ENCODE measurements at places on chromosomes 2 and 18. TPM values are rescaled to one million over a fixed set of nuclear protein-coding genes. Genes with fewer than 3 reads are reported as not detected.

DNA sequence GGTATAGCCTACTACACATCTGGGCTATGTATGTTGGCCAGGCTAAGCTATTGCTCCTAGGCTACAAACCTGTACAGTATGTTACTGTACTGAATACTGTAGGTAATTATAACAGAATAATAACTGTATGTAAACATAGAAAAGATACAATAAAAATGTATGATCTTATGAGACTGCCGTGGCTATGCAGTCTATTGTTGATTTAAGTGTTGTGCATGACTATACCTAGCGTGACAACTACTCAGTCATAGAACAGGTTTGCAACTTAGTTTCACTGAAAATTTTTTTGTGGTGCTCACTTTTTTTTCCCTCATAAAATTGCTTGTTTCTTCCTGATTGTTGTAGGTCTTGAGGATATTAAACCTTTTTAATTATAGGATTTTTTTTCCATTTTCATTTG, 25.9 kb downstream of the KCMF1 start:
- no peak for DNase-seq

GRCh38 chr2:88754585-88755320, 63.3 kb downstream of the RPIA start:
- no peak for DNase-seq

- DNase-seq = no peak
Measured at GRCh38 chr2:64122358-64122757, 21.9 kb downstream of the PELI1 start.

DNA sequence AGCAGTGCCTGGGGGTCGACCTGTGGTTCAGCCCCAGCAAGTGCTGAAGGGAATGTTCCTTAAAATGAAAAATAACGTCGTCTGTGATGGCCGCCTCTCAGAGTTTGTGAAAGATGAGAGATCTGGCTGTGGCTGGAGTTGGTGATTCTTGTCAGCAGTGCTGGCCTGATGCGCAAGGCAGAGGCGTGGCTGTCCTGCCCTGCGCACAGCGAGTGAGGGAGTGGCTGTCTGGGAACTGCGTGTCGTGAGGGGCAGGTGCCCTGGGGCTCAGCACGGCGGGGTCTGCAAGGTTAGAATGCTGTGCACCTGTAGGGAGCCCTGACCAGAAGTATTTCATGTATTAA, 8.8 kb downstream of the NFATC1 start:
- no peak for DNase-seq

DNA sequence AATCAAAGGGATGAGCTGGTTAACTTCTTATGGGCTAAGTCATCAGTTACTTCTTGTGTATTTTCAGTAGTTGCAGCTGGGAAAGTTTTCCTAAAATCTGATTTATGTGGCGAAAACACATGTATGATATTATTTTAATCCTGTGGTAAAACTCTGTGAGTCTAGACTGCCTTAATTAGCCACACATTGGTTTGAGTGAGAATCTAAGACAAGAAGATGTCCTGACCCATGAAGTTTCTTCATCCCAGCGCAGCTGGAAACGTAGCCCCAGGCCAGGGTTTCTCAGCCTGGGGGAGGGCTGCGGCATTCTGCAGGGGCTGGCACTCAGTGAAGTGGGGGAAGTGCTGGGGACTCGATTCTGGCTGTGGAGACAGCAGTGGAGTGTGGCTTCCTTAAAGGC, 44.7 kb upstream of the INHBB start:
- no peak for DNase-seq

DNA sequence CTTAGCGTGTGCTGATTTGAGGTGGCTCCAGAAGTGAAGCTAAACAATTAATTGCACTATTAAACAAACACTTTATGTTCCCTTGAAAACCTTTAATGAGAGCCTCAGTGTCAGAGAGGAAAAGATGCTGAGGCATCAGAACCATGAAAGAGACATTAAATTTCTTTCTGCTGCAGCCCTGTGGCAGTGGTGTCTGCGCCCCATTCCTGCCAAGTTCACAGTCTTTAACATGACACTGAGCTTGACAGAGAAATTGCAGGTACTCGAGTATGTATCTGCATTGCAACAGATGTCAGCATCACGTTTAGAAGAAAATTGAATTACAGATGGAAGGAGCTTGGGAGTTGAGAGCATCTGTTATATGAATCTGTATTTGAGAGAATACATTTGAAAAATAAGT, 111.3 kb upstream of the CREB1 start:
- DNase-seq = no peak

DNA sequence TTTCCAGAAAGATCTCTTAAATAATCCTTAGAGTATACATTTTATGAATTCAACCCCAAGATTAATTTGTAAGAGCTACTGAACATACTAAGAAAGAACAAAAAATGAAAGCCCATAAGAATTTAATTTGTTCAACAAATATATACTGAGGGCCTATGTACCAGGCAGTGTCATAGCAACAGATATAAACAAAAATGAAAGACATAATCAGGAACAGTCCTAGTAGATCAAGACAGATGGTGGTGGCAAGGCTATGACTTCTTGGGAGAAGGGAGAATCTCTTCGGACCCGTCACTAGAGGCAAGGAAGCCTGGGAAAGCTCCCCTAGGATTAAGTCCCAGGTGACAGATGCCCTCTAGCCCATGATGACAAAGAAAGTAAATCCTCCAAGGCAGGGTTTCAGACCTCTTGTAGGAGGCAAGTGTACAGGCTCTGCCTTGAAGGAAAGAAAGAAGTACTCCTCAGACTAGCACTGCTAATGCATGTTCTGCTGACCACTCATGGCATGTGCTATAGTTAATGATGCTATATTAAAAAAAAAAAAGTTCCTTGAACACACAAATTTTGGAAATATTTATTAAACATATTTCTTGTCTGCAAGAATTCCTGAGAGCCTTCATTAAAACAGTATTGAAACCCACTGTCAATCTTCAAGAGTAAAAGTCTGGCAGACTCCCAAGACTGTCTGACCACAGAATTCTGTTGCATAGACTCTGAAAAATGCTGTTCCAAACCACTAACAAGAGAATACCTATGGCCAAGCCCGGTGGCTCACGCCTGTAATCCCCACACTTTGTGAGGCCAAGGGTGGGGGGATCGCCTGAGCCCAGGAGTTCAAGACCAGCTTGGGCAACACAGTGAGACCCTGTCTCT, 31.5 kb downstream of the NOL10 start:
- no peak for DNase-seq

- DNase-seq = no peak
Measured at GRCh38 chr18:60082790-60083189, 183.0 kb downstream of the PMAIP1 start.

DNA sequence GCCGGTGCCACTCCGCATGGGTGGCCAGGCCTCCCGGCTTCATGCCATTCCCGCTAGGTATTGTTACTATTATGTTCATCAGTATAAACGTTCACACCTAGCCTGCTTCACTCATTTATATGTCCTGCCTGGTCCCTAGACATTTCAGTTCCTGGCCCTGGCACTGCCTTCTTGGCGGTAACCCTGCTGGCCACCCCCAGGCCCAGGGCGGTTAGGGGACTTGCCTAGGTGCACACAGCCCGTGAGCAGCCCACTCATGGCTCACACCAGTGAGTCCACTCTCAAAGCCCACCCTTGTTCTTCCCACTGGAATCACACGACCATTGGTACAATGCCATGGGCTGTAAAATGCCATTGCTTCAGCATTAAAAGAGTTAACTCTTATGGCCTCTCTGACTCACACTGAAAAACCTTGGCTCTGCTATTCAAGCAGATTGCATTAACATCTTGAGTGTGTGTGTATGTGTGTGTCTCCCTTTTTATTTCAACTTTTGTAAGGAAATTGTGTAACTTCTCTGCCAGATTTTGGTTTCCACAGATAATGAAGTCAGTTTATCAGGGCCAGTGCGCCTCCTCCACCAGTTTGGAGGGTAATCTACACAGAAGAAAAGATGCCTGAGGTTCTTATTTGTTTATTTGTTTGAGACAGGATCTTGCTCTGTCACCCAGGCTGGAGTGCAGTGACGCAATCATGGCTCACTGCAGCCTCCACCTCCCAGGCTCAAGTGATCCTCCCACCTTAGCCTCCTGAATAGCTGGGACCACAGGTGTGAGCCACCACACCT, 74.2 kb downstream of the RAB31 start:
- no peak for DNase-seq

- DNase-seq = no peak
Measured at GRCh38 chr2:238341536-238341935, 21.2 kb downstream of the TRAF3IP1 start.

GRCh38 chr18:6644836-6645627, 84.5 kb upstream of the ARHGAP28 start:
- no peak for DNase-seq

- DNase-seq = no peak
Measured at GRCh38 chr2:181954538-181954883, 31.1 kb upstream of the PPP1R1C start.

GRCh38 chr2:58427572-58428095, 186.5 kb upstream of the FANCL start:
- no peak for DNase-seq

- no peak for DNase-seq
Measured at GRCh38 chr2:98868548-98869271, 67.3 kb downstream of the CRACDL start.

DNA sequence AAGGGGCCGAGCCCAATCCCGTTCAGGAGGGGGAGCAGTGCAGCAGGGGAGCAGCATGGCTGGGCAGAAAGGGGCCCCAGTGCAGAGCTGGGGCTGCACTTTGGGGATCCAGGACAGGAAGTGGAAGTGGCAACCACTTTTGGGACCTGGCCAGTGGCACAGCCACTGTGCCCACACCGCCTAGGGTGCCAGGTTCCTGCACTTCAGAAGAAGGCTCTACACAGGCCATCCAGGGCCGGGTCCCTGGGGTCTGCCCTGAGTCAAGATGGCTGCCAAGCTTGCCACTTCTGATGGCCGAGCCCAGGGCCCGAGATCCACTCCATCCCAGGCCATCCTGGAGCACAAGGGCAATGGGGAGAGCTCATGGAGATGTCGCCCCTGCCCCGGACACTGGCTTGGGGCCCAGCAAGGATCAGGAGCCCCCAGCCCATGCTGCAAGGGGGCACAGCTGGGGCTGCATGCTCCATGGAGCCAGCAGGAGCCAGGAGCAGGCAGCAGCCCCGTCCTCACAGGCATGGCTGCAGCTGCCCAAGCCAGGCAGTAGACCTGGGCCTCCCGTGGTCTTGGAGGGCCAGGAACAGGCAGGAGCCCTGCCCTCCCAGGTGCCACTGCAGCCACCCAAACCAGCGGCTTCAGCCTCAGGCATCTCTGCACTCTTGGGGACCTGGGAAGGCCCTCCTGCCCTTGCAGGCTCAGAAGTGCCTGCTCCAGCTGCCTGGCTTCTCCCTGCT, 35.0 kb upstream of the ID2 start:
- no peak for DNase-seq

GRCh38 chr2:238509903-238510302, 83.2 kb downstream of the ASB1 start:
- DNase-seq = no peak

DNA sequence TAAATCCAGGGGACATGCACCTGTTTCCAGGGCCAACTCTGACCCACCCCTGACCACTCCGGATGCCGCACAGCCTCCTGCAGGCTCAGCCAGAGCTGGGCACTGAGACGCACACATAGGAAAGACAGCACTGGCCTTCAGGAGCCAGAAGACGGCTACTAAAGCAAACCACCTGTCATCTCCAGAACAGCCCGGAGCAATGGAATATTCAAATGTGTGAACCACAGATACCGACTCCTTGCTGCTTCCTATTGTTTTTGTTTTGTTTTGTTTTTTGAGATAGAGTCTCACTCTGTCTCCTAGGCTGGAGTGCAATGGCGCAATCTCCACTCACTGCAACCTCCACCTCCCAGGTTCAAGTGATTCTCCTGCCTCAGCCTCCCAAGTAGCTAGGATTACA, 94.0 kb downstream of the LAMA1 start:
- DNase-seq = no peak

- DNase-seq = no peak
Measured at GRCh38 chr18:46294751-46295150, 190.6 kb downstream of the HAUS1 start.

DNA sequence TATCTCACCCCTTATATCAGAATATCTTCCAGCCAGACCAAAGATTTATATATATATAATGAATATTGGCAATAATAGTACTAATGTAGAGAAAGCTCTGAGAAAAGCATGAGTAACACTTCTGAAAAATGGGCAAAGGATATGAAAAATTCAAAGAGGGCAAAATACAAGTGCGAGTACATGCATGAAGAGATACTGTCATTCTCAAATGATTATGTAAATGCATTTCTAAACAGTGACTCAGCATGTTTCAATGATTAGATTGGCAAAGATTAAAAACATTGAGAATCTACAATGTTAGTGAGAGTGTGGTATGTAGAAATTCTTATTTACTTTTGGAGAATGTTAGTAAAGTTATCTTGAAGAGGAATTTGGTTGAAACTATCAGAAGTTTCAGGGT, 118.3 kb upstream of the NEDD4L start:
- no peak for DNase-seq

- no peak for DNase-seq
Measured at GRCh38 chr2:134501476-134502091, 217.2 kb downstream of the TMEM163 start.

DNA sequence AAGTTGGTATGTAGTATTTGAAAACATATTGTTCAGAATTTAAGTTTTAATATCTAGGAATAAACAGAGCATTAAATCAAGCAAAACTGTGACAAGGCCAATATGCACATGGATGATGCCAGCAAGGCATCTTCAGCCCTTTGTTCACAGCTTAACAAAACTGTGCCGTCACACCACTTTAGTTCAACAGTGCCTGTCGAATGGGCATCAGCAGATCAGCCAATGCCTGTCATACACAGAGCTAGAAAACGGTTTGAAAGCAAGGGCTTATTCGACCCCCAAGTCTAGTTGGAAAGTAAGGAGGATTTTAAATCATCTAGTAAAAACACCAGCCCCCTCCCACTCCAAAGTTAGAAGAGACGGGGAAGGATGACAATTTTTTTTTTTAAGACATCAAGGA, 16.7 kb downstream of the ZEB2 start:
- DNase-seq = no peak

DNA sequence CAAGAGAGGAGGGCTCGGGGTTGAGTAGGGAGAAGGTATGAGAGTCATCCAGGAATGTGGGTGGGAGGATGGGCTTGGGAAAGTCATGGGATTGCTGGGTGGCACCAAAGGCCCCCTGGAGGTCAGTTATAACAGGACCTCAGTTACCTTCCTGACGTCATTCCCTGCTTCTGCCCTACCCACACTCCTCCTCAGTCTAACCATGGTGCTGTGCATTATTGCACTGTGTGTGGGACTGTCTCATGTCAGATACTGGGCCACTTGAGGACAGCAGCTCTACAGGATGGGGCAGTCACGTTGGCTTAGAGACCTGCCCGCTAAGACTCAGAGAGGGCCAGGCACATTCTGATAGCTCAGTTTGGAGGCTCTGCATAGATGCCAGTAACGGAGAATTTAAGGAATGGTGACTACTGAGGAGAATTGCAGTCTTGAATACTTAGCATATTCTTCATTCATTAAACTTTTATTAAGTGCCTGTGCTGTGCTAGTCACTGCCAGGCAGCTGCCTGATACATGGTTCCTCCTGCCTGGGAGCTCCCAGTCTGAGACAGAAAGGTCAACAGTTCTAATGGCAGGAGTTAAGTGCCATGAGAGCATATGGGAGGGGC, 90.5 kb downstream of the LAMA3 start:
- DNase-seq = no peak

GRCh38 chr2:21303876-21304275, 180.1 kb downstream of the TDRD15 start:
- no peak for DNase-seq

GRCh38 chr2:109347626-109348025, 218.6 kb downstream of the SH3RF3 start:
- no peak for DNase-seq

Gene ROCK1
- total RNA-seq = 68.2 TPM

Gene CDH7
- not detected for total RNA-seq

Gene KCNJ3
- total RNA-seq = not detected

Gene MZT2B
- total RNA-seq = 143 TPM

Gene EGR4
- not detected for total RNA-seq

Gene RAB10
- total RNA-seq = 94.6 TPM

Gene ARHGAP25
- 324 TPM for total RNA-seq

Measured in activated B cell treated with CpG ODN at 0.5 μM for 24 hours (primary cell).